ENCODE measurements at places on chromosomes 6 and 20.
A peak's percentile ranks its signal among the peaks of the same experiment; 100 is the strongest.

- DNase-seq, result peak; percentile 79
These were observed 204.2 kb downstream of the BCAS1 start for GRCh38 chr20:53865901-53866793.

DNA sequence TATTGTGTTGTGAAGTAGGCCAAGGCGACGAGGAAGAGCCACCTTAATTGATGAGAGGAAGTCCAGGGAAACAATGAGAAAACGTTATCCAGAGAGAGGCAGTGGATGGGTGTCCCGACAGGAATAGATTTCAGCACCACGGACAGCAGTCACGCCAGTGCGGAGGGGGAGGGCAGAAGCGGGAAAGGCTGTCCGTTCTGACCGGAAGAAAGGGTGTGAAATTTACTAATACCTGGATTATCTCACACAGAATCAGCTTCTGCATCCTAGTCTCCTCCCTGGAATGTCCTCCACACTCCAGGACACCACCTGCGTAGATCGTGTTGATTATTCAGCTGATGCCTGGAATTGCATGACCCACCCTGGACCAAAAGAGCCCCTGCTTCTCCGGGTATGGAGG lies 7.4 kb upstream of the BPIFA3 start:
- DNase-seq, result peak; percentile 53

DNA sequence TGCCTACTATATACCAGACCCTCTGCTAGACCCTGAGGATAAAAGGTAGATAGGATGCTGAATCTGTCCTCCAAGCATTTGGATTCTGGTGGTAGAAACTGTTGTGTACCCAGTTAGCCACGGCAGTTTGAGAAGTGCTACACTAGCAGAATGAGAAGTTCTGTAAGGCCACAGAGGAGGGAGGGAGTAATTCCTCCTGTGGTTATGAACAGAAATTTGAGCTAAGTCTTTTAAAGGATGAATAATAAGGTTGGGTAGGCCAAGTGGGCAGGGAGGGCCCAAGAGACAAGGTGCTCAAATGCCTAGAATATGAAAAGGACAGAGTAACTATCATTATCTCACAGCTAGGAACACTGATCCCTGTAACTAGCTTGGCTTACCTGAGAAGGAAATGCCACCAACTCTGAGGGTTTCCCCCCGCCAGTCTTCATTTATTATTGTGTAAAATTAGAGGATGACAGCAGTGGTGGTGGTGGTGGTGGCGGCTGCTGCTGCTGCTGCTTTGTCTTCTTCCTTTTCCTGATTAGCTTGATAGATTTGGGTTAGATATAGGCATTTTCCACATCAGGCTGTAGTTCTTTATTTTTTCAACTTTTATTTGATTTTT lies 243.3 kb downstream of the PRL start:
- no peak for DNase-seq

GRCh38 chr20:19809505-19809904 lies 51.4 kb downstream of the RIN2 start:
- DNase-seq, result no peak

DNA sequence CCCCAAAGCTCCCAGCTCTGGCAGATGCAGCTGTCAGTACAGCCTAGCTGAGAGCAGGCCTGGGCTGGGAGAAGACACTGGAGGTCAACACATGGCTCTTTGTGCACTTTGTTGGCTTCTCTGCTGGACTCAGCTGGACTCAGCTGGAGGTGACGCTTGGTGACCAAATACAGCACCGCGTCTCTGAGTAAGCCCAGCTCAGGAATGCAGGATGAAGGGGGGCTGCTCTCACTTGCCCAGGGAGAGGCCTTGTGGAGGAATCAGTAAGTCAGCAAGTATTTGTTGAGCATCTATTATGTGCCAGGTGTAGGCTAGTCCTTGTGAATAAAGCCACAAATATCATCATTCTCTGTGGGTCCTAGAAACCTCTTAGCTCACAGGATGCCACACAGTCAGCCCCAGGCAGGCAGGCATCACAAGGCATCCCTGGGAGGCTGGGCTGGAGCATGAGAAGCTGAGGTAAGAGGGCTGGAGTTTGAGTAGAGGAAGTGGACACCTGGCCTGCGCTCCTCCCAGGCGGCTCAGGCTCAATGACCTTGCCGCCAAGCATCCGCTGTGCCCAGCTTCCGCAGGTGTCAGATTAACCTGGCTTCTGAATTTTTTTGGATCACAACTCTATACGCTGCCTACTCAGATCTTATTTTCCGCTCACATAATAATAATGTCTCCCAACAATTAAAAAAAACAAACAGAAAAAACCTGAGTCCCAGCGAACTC lies 95.4 kb downstream of the TMEM170B start:
- peak; percentile 63 for DNase-seq

- no peak for DNase-seq
These were observed 507 bp upstream of the VGLL2 start for GRCh38 chr6:117264692-117265409.

- no peak for DNase-seq
These were observed 401 bp downstream of the CYP39A1 start for GRCh38 chr6:46652232-46652602.

DNA sequence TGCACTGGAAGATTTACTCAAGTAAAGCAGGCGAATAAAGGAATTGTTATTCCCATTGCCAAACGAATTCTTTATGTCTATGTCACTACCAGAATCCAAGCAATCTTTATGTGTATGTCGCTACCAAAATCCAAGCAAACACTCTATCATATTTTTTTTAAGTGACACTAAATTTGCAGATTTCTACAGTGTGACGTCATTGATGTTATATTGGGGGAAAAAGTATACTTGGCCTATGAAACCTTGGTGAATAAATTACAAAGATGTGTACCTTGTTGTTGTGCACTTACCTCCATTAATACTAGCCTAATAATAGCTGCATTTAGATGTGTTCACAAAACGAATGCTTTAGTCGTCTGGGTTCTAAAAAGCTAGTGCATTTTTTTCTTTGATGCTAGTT lies 957 bp downstream of the TTK start:
- no peak for DNase-seq

DNA sequence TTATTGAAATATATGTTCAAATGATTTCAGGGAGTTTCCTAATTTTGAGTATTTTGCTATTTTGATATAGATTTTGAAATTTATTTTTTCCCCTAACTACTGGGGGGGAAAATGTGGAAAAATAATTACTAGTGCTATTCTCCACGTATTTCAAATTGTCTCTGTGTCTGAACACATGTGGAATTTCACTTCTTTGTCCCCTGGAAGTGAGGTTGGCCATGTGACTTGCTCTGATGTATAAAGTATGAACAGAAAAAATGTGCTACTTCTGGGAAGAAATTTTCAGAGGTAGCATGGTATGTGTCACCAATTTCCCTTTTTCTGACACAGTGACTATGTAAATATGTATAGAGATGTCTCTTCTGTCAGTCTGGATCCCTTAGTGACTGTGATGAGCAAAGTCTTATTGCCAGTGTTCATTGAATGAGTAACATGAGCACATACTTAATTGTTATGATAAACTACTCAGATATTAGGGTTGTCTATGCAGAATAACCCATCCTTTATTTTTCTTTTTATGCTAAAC lies 215.4 kb upstream of the CCN2 start:
- no peak for DNase-seq

GRCh38 chr20:45445805-45446562 lies 23.6 kb upstream of the WFDC2 start:
- DNase-seq, result peak; percentile 17

GRCh38 chr20:41393705-41394066 lies 27.1 kb upstream of the EMILIN3 start:
- no peak for DNase-seq

DNA sequence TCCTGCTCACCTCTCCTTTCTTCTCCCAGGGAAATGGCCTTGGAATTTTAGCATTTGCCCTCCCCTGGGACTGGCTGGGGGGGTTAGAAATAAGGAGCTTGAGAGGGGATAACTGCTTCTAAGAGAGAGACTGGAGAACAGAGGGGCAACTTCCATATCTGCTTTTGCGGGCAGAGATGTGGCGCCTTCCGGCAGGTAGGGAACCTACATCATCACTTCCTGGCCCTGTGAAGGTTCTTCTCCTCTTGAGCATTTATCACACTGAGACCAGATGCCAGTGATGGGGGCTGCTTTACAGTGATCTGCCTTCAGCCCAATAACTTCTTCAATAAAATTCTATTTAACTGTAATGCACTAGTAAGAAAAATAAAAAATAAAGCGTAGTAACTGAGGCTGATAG lies 48.1 kb downstream of the TBC1D7 start:
- no peak for DNase-seq

- no peak for DNase-seq
These were observed 25.5 kb upstream of the OCSTAMP start for GRCh38 chr20:46575937-46576461.

DNA sequence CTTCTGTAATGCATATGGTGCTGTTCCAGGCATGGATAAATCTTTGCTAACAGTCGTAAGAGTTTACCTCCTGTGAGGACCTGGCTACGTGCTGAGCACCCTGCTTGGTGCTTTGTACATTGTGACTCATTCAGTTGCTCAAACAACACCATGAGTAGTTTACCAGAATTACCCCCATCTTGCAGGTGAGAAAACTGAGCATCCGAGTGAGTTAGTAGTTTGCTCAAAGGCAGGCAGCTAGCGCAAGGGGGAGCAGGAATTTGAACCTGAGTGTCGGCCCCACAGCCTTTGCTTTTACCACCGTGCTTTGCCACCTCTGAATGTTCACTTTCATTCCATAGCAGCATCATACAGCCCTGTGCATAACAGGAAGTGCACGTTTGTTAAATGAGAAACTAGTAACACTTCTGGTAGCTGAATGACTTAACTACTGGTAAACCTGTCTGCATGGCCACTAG lies 121.9 kb downstream of the MTHFD1L start:
- DNase-seq, result peak; percentile 67

- no peak for DNase-seq
These were observed 1240.8 kb upstream of the ADGRB3 start for GRCh38 chr6:67394254-67394653.

DNA sequence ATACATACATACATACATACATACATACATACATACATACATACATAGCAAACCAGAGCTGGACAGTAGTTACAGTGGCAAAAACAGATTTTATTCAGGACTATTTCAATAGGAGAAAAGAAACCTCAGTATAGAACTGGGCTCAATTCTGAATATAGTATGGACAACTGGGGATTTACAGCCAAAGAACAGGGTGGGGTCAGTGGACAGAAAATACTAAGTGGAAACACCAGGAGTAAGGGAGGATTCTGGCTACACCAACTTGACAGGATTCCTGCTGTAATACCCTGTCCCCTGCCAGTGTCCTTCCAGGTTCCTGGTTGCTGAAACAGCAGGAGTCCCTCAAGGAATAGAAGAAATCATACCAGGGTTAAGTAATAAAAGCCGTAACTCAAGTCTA lies 293.1 kb downstream of the SLC35F1 start:
- DNase-seq, result no peak

DNA sequence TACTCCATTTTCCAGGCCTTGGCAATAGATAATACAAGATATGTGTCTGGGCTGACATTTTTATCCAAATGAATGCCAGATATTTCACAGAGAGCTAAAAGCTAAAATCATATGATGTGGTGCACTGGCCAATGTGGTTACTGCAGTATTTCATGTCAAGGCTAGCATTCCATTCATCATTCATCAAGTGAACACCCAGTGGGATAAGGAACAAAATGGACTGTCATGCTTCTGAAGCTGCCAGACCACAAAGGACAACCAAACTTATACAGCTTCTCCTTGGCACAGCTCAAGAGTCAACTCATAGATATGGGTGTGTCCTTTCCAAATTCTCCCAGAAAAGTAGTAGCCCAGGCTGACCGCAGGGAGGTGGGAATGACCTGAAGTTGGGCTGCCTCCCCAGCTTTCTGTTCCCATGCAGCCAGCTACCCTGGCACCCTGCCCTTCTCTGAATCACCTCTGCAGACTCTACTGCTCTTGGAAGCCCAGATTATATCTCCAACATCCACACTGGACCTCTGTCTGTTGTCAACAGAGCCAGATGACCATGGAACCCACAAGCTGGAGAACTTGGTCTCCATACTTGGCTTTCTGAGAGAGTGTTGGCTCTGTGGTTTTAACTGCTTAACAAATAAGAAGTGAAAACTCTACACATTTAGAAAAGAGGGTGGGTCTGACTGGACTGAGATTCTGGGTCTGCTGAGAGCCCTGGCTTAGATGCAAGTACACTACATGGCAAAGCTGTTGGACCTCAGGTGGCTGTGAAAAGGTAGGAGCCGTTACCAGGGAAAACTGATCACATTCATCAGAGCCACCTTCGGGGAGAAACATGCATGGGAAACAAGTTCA lies 122.8 kb downstream of the ALDH8A1 start:
- peak; percentile 92 for DNase-seq

- DNase-seq, result no peak
These were observed 21.0 kb downstream of the KCNK5 start for GRCh38 chr6:39208223-39208739.

DNA sequence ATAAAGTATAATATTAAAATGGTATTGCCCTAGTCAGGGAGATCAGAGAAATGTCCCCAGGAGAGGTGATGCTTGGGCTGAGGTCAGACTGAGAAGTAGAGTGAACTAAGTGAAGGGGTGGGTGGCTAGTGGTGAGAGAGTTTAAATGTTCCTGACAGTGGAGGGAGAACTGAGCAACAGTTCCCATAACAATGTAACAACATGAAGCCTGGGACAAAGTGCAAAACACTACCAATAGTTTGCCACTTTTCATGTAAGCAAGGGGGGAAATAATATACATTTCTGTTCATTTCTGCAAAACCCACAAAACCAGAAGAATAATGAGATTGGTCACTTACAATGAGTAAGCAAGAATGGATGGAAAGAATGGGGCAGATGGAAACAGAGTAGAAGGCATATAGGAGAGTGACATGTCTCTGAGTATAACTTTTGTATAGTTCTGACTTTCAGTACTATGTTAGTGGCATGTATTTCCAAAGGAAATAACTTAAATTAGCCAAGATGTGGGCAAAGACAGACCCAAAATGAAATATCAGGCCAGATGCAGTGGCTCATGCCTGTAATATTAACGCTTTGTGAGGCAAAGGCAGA lies 13.3 kb upstream of the FAXC start:
- DNase-seq, result no peak

DNA sequence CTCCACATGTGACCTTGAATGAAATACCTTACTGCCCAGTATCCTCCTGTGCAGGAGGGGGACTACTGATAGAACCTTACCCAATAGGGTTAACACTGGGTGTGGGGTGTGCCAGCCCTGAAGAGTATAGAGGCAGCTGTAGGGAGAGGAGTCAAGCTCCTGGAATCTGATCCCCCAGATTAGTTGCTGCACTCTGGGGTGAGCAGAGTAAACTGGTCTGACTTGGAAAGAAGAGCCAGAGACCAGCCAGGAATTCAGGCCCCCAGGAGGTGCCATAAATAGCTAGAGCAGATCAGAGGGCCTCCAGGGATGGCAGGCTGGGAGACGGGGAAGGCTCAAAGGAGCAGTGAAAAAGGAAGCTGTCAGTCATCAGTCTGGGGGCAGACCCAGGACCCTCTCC lies 3.5 kb upstream of the APOBEC2 start:
- peak; percentile 34 for DNase-seq

GRCh38 chr6:143762126-143762525 lies 81.0 kb upstream of the LTV1 start:
- no peak for DNase-seq

- no peak for DNase-seq
These were observed 75.5 kb upstream of the CCDC167 start for GRCh38 chr6:37575221-37575620.

Measured in iris pigment epithelial cell (primary cell).